ENCODE measurements at places on chromosomes 11 and 22.
A peak's percentile ranks its signal among the peaks of the same experiment; 100 is the strongest.

DNA sequence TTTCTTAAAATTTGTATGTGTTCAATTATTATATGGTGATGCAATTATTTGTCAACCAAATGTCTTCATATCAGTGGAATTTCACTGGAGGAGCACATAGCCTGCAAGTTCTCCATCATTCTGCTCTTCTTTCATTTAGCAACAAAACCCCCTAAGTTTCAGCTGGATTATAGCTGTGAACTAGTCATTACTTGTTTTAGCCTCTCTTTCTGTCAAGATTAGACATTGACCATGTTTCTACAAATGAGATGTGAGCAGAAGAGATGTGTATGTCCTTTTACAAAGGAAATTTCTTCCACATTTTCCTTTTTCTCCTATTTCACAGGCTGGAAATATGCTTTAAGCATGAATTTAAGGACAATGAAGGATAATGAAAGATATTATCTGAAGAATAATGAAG, 9.2 kb upstream of the NOX4 start:
- no peak for DNase-seq

DNA sequence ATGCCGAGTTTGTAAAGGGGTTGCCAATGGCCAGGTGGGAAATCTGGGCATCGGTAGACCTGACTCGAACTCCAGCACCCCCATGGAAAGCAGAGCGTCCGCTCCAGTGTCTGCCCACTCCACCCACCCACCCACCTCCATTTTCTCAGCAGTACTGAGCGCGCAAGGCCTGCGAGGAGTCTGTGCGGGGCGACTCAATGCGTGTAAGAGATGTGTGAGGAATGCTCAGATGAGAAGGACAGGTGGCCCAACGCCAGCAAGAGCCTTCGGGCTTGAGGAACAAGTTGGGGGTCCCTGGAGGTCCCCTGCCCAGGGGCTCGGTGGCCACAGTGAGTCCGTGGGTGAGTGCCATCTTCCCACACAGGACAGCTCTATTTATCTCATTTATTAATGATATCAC, 50.6 kb downstream of the CERK start:
- no peak for DNase-seq

DNA sequence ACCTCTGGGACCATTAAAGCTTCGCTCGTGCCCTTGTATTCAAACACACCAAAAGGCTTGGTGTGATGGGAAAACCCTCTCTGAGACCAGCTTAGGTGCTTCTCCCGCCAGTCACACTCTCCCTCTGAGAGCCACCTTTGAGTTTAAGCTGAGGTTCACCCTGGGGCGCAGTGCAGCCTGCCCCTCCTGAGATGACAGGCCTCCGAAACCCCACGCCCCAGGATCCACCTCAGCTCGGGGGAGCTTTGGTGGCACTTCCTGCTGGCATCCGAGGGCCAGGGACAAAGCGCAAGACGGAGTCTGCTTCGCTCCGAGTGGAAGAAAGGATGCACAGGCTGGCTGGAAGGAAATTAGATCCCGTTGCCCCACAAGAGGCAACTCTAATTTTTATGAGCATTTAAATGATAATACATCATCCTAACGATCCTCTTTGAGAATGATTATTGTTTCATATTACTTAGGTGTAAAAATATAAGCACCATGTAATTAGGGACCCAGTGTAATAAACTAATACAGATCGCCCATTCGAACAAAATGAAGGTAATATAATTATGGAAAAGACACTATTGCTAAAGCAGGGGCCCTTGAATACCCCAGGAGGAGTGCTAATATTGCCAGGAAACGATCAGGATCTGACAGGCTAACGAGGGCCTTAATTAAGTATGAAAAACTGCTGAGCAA, 134.7 kb downstream of the CEP164 start:
- no peak for DNase-seq

- no peak for DNase-seq
These were observed 63.5 kb downstream of the MPPED2 start for GRCh38 chr11:30522536-30523243.

DNA sequence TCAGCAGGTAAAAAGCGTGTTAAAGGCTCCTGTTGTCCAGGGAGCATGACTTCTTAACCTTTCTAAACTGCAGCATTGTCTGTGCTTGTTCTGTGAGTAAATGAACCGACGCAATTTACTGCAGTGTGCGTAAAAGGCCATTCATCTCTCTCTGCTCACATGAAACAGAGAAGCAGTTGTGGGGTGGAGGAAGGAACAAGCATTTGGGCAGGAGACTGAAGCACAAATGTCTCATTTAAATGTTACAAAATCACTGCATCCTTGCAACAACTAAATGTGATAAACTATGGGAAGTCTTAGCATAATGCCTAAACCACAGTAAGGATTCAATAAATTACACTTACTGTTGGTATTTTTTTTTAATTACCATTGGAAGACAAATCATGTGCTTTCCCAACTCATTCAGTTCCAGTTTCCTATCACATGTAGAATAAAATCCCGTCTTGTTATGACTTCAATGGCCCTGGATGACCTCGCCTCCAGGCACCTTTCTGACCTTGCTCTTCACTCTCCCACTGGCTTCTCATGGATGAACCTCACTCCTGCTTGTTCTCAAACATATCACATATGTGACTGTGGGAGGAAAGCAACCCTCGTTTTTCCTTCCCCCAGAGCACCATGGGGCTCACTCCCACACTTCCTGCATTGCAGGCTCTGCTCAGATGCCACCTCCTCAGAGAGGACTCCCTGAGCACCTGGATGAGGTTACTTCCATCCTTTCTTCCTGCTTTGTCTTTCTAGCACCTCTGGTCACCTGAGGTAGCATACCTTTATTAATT, 21.6 kb upstream of the RFPL2 start:
- DNase-seq = no peak

- DNase-seq = no peak
These were observed 18.7 kb upstream of the SCUBE2 start for GRCh38 chr11:9109858-9110731.

DNA sequence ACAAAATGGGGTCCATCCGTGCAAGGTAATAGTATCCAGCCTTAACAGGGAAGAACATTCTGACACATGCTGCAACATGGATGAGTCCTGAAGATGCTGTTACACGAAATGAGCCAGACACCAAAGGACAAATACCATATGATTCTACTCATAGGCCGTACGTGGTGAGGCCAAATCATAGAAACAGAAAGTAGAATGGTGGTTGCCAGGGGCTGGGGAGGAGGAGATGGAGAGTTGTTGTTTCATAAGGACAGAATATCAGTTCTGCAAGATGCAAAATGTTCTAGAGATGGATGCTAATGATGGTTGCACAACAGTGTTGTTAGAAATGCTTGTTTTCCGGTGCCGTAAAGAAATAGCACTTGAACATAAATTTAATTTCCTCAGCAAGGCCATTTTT, 2.6 kb downstream of the TBX10 start:
- DNase-seq = no peak

- DNase-seq = peak; percentile 41
These were observed 2.1 kb downstream of the CSNK1E start for GRCh38 chr22:38314933-38315822.

- no peak for DNase-seq
These were observed 2.1 kb upstream of the DGKZ start for GRCh38 chr11:46345131-46345597.

DNA sequence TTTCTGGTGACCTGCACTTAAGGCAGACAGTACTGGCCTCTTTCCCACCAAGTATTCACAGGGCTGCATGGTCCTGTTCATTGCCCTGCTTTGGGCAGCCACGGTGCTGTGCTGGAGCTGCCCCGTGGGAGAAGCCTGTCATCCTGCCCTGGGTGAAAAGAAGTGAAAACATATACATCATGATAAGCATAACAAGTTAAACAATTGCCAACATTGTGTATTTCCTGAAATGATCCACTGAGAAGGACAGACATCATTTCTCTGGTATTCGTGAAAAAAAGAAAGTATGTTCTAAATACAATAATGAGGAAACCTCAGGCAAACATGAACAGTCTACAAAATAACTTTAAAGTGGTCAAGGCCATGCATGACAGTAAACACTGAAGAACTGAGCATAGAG, 393.1 kb downstream of the TMEM135 start:
- DNase-seq = no peak

GRCh38 chr11:109731451-109731850, 309.5 kb downstream of the C11orf87 start:
- no peak for DNase-seq

DNA sequence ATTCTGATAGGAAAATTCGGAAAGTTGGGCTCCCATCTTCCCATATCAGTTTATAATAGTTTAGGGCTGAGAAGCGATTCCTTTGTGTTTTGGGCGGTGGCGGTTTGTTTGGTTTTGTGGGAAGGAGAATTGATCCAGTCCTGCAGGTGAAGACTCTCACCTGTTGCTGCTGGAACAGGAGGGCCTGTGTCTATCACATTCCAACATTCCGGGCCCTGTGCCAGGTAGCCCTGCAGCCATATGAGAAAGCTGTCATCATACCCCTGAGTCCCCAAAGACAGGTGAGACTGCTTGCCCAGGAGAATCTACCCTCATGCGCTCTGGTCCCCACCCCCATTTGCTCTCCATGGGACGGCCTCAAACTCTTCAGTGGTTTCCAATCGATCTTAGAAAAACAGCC, 62.1 kb downstream of the TRAF6 start:
- no peak for DNase-seq

DNA sequence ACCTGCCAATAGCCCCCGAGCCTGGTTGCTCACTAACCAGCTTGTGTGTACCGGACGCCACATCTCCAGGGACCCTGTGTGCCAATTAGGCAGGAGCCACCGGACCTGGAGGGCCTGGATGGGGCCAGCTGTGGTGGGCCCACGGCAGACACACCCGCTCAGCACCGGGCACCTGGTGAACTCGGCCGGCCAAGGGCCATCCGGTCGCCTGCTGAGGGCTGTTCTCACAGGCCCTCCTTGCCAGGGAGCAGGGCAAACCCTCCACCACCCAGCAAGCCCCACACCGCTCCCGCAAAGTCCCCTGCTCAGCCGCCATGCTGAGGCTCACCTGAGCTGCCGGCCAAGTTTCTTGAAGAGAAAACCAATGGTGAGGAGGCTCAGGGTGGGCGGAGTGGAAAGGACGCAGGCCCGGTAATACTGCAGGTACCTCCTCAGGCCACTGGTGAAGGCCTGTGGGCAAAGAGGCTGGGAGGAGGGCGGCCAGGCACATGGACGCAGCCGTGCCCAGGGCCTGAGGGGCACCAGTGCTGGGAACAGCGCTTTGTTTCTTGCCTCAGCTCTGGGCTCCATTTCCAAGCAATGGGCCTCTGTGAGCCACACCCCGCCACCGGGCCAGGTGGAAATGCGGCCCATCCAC, 17.1 kb downstream of the TUBGCP6 start:
- no peak for DNase-seq

- DNase-seq = no peak
These were observed 100.0 kb downstream of the WNT7B start for GRCh38 chr22:45877036-45877380.

DNA sequence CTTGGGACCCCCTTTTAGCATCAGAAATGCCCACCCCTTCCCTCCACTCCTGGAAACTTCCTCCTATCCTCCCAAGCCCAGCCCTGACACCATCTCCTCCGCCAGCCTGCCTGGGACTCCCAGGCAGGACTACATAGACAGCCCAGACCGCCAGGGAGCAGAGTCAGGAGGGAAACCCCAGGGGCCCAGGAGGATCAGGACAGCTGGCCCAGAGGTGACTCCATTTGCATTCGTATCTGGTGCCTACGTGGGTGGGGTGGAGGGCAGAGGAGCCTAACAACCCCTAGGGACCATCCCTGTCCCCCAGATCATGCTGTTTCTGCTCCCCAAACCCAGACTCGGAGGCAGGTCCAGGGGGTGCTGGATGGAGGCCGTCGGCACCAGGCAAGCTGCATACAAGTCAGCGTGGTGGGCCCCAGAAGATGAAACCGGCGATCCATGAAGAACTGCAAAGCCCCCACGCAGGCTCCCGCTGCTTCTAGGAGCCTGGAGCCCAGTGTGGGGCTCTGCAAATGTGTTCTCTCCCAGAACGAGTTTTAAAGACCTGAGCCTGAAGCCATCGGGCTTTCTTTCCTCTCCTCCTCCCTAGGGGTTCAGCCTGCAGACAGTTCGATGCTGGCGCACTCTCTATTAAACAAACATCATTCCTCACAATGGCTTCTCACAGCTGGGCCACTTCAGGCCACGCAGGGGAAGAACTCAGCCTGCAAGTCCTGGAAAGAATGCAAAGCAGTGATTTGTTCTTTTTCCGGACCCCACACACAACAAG, 1506.8 kb downstream of the BRD1 start:
- no peak for DNase-seq

GRCh38 chr11:114011443-114011842, 36.5 kb downstream of the HTR3A start:
- no peak for DNase-seq

- no peak for DNase-seq
These were observed 15.5 kb downstream of the CLMP start for GRCh38 chr11:123179586-123179985.

- DNase-seq = no peak
These were observed 17.6 kb upstream of the TAB1 start for GRCh38 chr22:39381930-39382329.

DNA sequence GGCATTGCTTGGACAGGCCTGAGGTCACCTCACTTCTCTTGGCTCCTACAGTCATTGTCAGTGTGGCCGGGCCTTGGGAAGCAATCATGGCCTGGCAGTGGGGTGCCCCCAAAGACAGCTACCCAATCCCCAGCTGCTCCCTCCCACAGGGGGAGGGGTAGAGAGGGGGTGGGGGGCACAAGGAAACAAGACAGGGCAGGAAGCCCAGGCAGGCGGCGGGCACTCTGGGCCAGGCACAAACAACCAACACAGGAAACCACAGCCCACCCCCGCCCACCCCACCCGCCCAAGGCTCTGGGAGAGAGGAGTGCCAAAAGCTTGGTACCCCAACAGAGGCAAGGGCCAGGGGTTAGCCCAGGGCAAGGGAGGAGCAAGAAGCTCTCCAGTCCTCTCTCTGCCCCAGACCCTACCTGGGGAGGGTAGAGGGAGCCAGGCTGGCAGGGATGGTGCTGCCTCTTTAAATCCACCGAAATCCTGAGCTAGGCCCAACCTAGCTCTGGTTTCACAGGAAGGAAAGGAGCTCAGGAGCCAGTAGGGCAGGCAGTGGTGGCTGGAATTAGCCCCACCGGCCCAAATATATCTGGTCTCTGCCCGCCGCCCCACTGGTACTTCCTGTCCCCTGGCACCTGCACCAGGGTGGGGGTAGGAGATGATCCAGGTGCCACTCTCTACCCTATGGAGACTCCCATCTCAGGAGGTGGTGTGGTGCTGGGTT, 12.2 kb downstream of the BCL9L start:
- no peak for DNase-seq

DNA sequence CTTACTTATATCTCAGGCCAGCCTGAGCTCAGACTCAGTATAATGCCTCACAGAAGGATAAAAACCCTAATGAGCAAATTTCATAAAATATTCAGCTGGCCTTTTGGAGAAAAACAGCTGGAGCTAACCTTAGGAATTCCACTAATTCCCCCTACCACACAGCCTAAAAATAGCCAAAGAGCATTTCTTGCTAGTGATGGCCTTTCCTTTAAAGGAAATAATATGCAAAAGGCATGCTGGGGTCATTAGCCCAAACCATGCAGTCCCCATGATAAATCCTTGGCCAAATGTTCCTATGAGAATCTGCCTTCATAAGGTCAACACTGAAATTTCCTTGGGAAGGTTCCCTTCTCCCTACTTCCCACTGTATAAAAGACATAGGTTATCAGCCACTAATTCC, 38.2 kb downstream of the SYTL2 start:
- DNase-seq = no peak

Data from fibroblast of mammary gland (primary cell).